ENCODE measurements at places on chromosomes 3 and 15. TPM values are rescaled to one million over a fixed set of nuclear protein-coding genes. Genes with fewer than 3 reads are reported as not detected.

The ZNF619 gene
- 1.1 TPM for polyA plus RNA-seq

The SCN11A gene
- polyA plus RNA-seq: 0.02 TPM

The CHRM5 gene
- not detected for polyA plus RNA-seq

The CHRFAM7A gene
- polyA plus RNA-seq: 0.16 TPM

Data from esophagus (tissue), 2 donors.